ENCODE measurements at places on chromosomes 12 and 14. TPM values are rescaled to one million over a fixed set of nuclear protein-coding genes. Genes with fewer than 3 reads are reported as not detected.

GRCh38 chr12:50006280-50006679, 19.0 kb downstream of the RACGAP1 start:
- H3K27ac ChIP-seq, result peak overlapping the region; percentile 88
- H3K4me1 ChIP-seq, result peaks cover 29% of the 10 kb centered on the region
- H3K36me3 ChIP-seq, result no peaks in the 10 kb centered on the region
- peaks cover 2% of the 10 kb centered on the region for H3K27me3 ChIP-seq

DNA sequence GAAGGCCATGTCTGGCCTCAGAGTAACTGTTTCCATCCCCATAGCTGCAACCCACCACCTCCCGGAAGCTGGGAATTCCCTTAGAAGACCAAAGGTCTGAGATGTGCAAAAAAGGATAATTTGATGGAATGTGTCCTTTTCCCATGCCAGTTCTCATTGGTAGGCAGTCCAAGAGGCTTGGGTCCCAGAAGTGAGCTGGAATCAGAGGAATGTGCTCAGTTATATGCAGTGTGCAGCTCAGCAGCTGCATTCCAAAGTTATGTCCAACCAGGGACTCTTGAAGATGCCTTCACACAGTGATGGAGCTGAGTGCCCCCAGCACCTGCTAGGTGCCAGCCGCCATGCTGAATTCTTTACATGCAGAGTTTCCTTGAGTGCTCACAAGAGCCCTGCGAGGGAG, 583.9 kb upstream of the TBX3 start:
- no peaks in the 10 kb centered on the region for H3K27me3 ChIP-seq
- H3K4me1 ChIP-seq, result no peaks in the 10 kb centered on the region
- H3K4me3 ChIP-seq, result no peak overlapping the region
- H3K36me3 ChIP-seq, result no peaks in the 10 kb centered on the region
- H3K27ac ChIP-seq, result no peak overlapping the region

The CCDC177 gene
- 7.8 TPM for total RNA-seq

The ESRRB gene
- 1.7 TPM for total RNA-seq

The SPX gene
- not detected for total RNA-seq

- H3K27ac ChIP-seq, result no peak overlapping the region
- H3K27me3 ChIP-seq, result no peaks in the 10 kb centered on the region
- H3K4me1 ChIP-seq, result no peaks in the 10 kb centered on the region
- no peak overlapping the region for H3K4me3 ChIP-seq
- H3K36me3 ChIP-seq, result no peaks in the 10 kb centered on the region
Observed at GRCh38 chr12:102195826-102196225, 1.8 kb downstream of the PMCH start.

GRCh38 chr12:45725631-45726602, 3.6 kb upstream of the ARID2 start:
- H3K4me1 ChIP-seq, result peaks cover 6% of the 10 kb centered on the region
- peak overlapping the region; percentile 99 for H3K4me3 ChIP-seq
- peaks cover 7% of the 10 kb centered on the region for H3K27me3 ChIP-seq
- peak overlapping the region; percentile 100 for H3K27ac ChIP-seq
- DNase-seq, result no peak

DNA sequence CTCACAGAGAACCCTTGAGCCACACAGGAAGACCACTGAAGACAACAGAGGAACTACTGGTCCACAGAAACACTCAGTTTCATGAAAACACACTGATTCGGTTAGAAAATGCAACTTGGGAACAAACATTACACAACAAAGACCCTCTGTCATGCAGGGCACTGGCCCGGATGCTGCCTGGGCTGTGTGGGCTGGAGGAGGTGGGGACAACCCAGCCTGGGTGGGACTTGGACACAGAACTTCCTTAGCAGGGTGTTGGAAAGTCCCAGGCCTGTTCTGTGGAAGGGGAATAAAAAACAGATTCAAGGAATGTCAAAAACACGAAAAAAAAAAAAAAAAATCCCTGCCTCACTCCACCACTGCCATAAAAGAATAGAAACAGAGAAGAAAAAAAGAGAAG, 181.0 kb downstream of the MON2 start:
- H3K4me3 ChIP-seq, result no peak overlapping the region
- H3K27me3 ChIP-seq, result no peaks in the 10 kb centered on the region
- no peak for DNase-seq
- no peak overlapping the region for H3K27ac ChIP-seq
- no peaks in the 10 kb centered on the region for H3K4me1 ChIP-seq
- no peaks in the 10 kb centered on the region for H3K36me3 ChIP-seq

The HOXC12 gene
- total RNA-seq, result not detected

The KERA gene
- not detected for total RNA-seq

The LRRC10 gene
- not detected for total RNA-seq

The FBLN5 gene
- total RNA-seq, result not detected

The TSHR gene
- 0.74 TPM for total RNA-seq

The RHEBL1 gene
- 2.3 TPM for total RNA-seq

DNA sequence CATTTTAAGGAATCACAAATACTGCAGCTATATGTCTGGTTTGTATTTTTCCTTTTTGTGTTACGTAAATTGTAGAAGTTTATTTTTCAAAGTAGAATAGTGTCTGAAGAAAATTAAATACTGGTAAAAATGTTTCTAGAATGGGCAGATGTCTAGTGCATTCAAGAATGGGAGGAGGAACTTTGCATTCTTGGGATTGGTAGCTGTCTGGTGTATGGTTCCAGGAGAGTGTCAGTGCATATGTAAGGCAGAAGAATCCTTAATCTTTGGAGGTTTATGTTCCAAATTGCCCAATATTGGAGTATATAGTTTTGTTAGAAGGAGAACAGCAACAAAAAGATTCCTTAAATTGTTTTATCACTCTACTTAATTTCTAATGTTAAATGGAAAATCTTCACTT, 13.5 kb downstream of the PAPOLA start:
- H3K27ac ChIP-seq, result no peak overlapping the region
- peaks cover 5% of the 10 kb centered on the region for H3K4me1 ChIP-seq
- no peak overlapping the region for H3K4me3 ChIP-seq

DNA sequence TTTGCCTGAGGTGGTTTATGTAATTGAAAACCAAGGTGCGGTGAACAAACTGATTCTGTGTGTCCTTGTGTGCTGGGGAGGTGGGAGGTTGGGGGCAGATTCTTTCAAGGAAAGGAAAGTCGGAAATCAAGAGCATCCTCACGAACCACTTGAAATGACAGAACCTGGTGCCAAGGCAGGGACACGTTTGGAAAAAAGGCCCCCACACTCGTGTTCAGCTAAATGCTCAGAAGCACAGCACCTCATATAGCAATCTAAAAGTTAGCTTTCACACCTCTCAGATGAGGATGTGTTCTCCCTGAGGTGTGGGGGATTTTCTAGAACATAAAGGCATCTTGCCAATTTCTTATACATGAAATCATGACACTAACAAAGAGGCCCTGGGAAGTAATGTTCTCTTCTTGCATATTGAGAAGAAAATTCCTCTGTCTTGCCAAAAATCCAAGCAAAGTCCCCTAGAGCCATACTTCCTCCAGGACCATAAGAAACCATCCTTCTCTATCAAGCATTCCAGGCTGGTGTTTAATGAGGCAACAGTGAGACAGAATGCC, 119.6 kb downstream of the PLXNC1 start:
- no peaks in the 10 kb centered on the region for H3K27me3 ChIP-seq
- no peaks in the 10 kb centered on the region for H3K4me1 ChIP-seq
- DNase-seq, result no peak
- H3K4me3 ChIP-seq, result no peak overlapping the region
- H3K36me3 ChIP-seq, result peaks cover 1% of the 10 kb centered on the region

The CCDC38 gene
- not detected for total RNA-seq

The ACRBP gene
- total RNA-seq, result 2.5 TPM

GRCh38 chr12:91377436-91377835, 194.8 kb upstream of the DCN start:
- H3K36me3 ChIP-seq, result no peaks in the 10 kb centered on the region
- peaks cover 16% of the 10 kb centered on the region for H3K4me1 ChIP-seq
- no peak overlapping the region for H3K27ac ChIP-seq
- H3K4me3 ChIP-seq, result no peak overlapping the region
- no peaks in the 10 kb centered on the region for H3K27me3 ChIP-seq

DNA sequence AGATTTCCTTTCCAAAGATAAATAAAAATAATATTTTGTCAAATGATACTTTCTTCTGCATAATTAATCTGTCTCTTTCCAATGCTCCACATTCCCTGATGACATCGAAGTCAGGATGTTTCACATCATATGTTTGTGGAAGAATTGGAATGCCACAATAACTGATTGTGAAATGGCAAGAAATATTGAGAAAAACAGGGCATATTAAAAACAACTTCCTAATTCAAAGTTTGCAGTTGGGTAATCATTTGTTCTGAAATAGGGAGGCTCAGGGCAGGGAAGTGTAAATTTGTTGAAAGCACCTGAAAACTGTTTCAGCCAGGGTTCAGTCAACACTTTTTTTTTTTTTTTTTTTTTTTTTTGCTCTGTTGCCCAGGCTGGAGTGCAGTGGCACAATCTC, 50.7 kb downstream of the BCAT1 start:
- H3K4me3 ChIP-seq, result no peak overlapping the region
- peaks cover 14% of the 10 kb centered on the region for H3K4me1 ChIP-seq
- H3K27me3 ChIP-seq, result peaks cover 7% of the 10 kb centered on the region
- no peak overlapping the region for H3K27ac ChIP-seq

DNA sequence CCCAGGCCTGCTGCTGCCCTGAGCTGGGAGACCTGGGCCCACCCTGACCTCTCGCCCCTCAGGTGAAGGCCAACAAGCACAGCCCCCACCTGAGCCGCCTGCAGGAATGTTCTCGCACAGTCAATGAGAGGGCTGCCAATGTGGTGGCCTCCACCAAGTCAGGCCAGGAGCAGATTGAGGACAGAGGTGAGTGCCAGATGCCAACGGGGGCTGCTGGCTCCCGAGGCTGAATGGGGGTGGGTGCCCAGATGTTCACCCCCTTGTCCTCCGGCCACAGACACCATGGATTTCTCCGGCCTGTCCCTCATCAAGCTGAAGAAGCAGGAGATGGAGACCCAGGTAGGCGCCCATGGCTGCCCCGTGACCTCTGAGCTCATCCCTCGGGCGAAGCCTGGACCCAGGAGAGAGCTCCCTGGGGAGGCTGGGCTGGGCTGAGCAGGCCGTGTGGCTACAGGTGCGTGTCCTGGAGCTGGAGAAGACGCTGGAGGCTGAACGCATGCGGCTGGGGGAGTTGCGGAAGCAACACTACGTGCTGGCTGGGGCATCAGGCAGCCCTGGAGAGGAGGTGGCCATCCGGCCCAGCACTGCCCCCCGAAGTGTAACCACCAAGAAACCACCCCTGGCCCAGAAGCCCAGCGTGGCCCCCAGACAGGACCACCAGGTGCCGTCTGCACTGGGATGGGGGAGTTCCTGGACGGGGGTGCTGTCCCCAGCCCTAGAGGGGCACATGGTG, 25.8 kb downstream of the HIP1R start:
- no peak overlapping the region for H3K4me3 ChIP-seq
- DNase-seq, result peak; percentile 12
- peaks cover 8% of the 10 kb centered on the region for H3K27me3 ChIP-seq
- peaks cover 2% of the 10 kb centered on the region for H3K4me1 ChIP-seq
- H3K27ac ChIP-seq, result no peak overlapping the region
- no peaks in the 10 kb centered on the region for H3K36me3 ChIP-seq

DNA sequence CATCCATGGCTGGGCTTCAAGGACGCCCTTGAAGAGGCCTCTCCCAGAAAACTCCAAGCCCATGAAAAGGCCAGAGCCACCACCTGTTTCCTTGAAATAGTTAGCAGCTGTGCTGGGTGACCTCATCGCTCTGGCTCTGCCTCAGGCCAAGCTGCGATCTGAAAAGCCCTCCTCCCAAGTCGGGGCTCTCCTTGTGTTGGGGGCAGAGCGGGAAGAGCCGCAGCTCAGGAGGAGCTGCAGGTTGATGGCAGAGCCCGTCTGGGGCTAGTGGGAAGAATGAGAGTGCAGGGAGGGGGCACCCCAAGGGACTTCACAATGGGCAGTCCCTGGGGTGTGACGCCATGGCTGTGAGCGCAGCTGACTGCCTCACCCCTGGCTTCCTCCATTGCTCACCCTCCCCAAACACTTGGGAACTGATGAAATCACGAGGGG, 50.0 kb upstream of the STON2 start:
- H3K4me3 ChIP-seq, result peak overlapping the region; percentile 78
- peak overlapping the region; percentile 95 for H3K27ac ChIP-seq
- peak; percentile 79 for DNase-seq

The AKAP3 gene
- 3.3 TPM for total RNA-seq

The NPFF gene
- not detected for total RNA-seq

- H3K4me3 ChIP-seq, result no peak overlapping the region
- H3K4me1 ChIP-seq, result peaks cover 31% of the 10 kb centered on the region
- no peak for DNase-seq
- H3K27me3 ChIP-seq, result peaks cover 15% of the 10 kb centered on the region
- no peaks in the 10 kb centered on the region for H3K36me3 ChIP-seq
Observed at GRCh38 chr12:3271639-3272038, 194.5 kb downstream of the TSPAN9 start.

DNA sequence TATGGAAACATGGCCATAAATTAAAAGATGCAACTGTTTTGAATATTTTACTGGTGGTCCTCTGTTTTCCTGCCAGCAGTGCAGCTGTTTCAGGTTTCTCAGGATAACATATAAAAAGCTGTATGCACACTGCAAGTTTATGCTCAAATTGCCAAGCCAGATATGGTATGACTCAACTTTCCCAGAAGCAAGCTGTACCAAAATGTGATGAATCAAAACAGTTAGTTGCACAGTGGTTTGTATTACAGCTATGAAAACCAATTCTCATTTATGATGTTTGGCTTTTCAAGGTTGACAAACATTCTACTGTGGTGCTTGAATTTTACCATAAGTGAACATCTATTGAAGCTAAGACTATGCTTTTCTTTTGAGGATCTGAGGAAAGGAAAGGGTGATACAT, 15.5 kb downstream of the TRMT5 start:
- H3K27ac ChIP-seq, result no peak overlapping the region
- DNase-seq, result no peak
- H3K4me1 ChIP-seq, result peaks cover 7% of the 10 kb centered on the region

DNA sequence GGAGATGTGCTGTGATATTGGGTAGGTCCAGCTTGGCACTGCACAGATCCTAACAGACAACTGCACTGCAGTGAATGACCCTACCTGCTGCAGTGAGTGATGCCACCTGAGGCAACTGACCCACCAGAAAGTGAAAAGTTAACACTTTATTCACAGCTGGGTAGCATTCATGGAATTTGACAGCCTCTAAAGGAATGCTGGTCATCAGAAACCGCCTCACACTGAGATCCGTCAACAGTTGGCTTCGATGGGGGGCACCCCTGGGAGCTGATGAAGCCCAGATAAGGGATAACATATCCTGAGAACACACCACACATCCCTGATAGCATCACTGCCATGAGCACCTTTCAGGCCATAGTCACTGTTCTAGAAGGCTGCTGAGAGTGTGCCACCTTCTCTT, 272.4 kb upstream of the CRY1 start:
- no peak overlapping the region for H3K4me3 ChIP-seq
- no peaks in the 10 kb centered on the region for H3K27me3 ChIP-seq
- H3K36me3 ChIP-seq, result no peaks in the 10 kb centered on the region
- H3K27ac ChIP-seq, result no peak overlapping the region
- peaks cover 2% of the 10 kb centered on the region for H3K4me1 ChIP-seq

DNA sequence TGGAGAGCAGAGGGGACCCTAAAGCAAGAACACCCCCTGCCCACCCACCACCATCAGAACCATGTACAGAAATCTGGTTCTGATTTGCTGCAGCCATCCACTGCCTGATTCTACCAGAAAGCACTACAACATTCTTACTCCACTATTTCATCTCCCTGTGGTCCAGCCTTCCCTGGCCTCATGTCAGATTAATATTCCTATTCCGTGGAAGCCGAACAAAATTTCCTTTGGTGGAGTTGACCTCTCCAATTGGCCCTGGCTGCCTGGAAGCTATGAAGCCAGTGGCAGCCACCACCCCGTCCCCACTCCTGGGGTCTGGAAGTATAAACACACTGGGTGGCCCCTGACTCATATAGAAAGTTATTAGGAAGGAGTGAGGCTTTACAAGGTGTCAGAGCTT, 60.2 kb downstream of the ANO2 start:
- H3K36me3 ChIP-seq, result no peaks in the 10 kb centered on the region
- DNase-seq, result no peak
- no peaks in the 10 kb centered on the region for H3K4me1 ChIP-seq
- H3K27me3 ChIP-seq, result peaks cover 2% of the 10 kb centered on the region
- H3K27ac ChIP-seq, result no peak overlapping the region

The CFAP251 gene
- 2.8 TPM for total RNA-seq

The FSCB gene
- not detected for total RNA-seq
